Muscle of back (tissue), 13 donors: ENCODE measurements at places on chromosomes 7 and 10. TPM values are rescaled to one million over a fixed set of nuclear protein-coding genes. Genes with fewer than 3 reads are reported as not detected.

- DNase-seq = peak; percentile 62
These were observed 844 bp downstream of the FBXW4 start for GRCh38 chr10:101693978-101694673.

GRCh38 chr7:117929237-117929636, 56.0 kb upstream of the CTTNBP2 start:
- DNase-seq = no peak

DNA sequence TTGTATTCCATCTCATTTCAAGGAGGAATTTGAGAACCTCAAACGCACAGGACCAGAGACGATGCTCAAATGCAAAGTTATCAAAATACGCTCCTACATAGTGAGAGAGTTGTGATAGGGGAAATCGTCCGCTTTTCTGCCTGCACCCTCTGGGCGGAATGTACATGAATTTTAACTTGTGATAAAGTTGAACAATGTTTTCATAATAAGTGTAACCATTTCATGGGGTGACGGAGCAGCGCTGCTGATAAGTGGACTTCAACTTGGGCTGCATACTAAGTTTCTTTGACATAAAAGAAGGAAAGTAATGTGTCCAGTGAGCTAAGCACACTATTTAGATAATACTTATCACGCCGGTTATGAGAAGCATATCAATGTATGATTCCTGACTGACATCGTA, 497.5 kb upstream of the MGMT start:
- DNase-seq = no peak

DNA sequence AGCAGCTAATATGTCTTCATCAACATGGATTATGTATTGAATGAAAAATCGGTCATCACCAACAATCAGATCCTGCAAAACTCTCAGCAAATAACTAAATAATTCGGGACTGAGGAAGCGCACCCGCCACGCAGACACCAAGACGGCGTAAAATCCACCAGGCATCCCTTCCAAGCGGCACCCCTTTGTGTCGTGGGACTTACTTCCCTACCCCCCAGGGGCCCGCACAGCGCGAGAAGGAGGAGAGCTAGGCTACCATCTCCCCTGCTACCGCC, 721 bp downstream of the ARL3 start:
- DNase-seq = no peak

GRCh38 chr7:111980725-111981124, 225.5 kb downstream of the DOCK4 start:
- DNase-seq = no peak

DNA sequence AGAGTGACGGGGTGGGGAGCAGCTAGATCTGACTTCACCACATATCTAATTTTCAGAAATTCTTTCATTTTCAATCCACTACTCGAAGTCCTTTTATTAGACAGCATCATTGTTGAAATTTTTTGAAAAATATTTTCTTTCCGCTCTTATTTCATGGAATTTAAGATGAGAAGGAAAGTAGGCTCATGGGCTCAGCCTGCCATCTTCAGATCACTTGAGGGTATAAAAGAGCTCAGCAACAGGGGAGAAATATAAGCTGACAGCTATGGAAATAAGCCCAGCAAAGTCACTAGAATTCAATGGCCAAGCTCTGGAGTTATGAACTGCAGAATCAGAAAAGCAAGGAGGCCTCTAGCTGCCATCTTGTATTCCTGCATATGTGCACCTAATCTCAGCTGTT, 389.1 kb downstream of the XPNPEP1 start:
- no peak for DNase-seq

- no peak for DNase-seq
These were observed 118.3 kb downstream of the SEM1 start for GRCh38 chr7:96591159-96591899.

DNA sequence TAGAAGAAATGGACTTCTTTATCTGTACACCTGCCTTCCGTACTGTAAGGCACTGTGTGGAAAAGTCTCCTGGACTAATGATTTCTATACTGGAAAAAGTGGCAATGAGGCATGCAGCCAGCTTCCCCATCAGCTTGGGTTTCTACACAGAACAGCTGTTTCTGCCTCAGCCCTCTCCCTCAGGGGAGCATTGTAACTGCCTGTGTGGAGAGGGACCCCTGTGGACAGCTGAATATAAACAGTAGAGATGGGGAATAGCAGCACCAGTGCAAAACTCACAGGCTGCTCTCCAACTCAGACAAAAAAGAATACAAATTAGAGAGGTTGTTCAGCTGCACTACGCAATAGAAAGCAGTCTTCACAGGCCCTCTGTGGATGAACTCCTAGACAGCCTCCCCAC, 451.3 kb upstream of the MBL2 start:
- DNase-seq = peak; percentile 15

DNA sequence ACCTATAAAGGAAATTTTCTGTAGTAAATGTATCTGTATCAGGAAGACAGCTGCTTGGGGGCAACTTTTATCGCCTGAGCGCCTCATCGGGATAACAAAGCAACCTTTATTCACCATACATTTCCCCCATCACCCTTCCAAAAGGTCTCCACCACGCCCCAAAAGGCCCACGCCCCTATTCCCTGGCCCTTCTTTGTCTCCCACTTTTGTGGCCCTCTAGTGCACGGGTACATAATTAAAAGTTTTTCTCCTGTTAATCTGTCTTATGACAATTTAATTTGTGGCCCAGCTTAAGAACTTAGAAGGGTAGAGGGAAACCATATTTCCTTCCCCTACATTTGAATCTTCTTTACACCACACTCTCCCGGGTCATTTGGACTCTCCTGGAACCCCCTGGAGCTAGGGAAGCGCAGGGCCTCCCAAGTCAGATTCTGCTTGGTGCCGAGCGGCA, 625 bp downstream of the RP9 start:
- DNase-seq = no peak

The ANKRD61 gene
- polyA plus RNA-seq = 1.6 TPM

The CC2D2B gene
- 0.75 TPM for polyA plus RNA-seq

The PGAM1 gene
- polyA plus RNA-seq = 130 TPM

The EXOSC1 gene
- 30.3 TPM for polyA plus RNA-seq

The PPP1R17 gene
- polyA plus RNA-seq = not detected

The FAM241B gene
- 0.15 TPM for polyA plus RNA-seq
